ENCODE measurements at places on chromosomes 7 and 10. TPM values are rescaled to one million over a fixed set of nuclear protein-coding genes. Genes with fewer than 3 reads are reported as not detected.

The NPC1L1 gene
- not detected for polyA plus RNA-seq

The TWIST1 gene
- not detected for polyA plus RNA-seq

The RBP4 gene
- not detected for polyA plus RNA-seq

The ATRNL1 gene
- not detected for polyA plus RNA-seq

The CXCL12 gene
- polyA plus RNA-seq: 0.35 TPM

The ZNF485 gene
- polyA plus RNA-seq: 1.0 TPM

The ZC3HAV1L gene
- polyA plus RNA-seq: 15.9 TPM

The MLXIPL gene
- not detected for polyA plus RNA-seq

The SPDYE2B gene
- not detected for polyA plus RNA-seq

The TPST1 gene
- polyA plus RNA-seq: 17.3 TPM

The MSMB gene
- polyA plus RNA-seq: not detected

The OAT gene
- polyA plus RNA-seq: 69.9 TPM

The TNS3 gene
- 10.4 TPM for polyA plus RNA-seq

The ADRA2A gene
- 0.03 TPM for polyA plus RNA-seq

Measured in endothelial cell of umbilical vein (primary cell).